HuH-7.5 (cell line): ENCODE measurements at places on chromosomes 2 and 18.

- no peak for DNase-seq
These were observed 182.0 kb upstream of the TWIST2 start for GRCh38 chr2:238665919-238666318.

DNA sequence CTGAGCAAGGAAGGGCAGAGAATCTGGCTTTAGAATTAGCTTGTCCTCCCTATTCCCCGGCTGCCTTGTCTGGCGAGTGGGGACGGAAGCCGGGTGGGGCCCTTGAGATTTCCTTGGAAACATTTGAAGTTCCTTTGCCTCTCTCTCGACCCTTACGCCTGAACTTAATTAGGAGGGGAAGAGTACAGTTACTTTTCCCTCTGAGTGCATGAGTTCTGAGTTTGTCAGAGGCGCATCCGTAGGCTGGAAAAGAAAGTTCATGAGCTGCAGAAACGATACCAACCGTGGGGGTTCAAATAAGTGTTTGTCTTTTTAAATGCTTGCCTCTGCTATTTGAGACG lies 468 bp downstream of the PIKFYVE start:
- no peak for DNase-seq

DNA sequence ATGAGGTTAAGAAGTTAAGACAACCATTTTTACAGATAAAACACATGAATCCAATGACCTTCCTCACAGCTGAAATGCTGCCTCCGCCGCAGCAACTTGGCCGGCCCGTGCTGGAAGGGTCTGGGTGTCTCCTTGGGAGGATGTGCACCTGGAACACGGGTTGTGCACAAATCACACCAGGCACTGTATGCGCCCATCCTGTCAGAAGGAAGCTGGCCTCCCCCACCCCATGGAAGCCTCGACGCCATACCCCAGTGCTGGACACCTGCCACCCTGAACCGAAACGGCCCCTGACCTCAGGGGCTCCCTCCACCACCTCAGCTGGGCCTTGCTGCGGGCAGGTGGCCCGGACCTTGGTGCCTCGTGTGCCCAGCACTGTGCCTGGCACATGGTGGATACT lies 111.8 kb downstream of the PXDN start:
- no peak for DNase-seq

GRCh38 chr2:171309455-171310286 lies 124.1 kb downstream of the METTL8 start:
- DNase-seq, result no peak

- DNase-seq, result no peak
These were observed 25.0 kb upstream of the MSGN1 start for GRCh38 chr2:17791121-17791816.

- DNase-seq, result no peak
These were observed 141.6 kb upstream of the CYP26B1 start for GRCh38 chr2:72289283-72289682.

DNA sequence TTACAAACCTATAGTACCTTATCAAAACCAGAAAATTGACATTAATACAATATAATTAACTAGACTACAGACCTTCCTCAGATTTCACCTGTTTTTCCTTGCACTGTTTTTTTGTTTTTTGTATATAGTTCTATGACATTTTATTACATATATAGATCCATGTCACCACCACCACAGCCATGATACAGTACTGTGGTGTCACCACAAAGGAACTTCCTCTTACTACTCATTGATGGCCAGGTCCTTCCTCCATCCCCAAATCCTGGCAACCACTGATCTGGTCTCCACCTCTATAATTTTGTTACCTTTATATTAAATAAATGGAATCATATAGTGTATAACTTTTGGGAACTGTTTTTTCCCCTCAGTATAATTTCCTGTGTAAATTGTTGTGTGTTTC lies 19.4 kb upstream of the ATP6V1B1 start:
- no peak for DNase-seq

DNA sequence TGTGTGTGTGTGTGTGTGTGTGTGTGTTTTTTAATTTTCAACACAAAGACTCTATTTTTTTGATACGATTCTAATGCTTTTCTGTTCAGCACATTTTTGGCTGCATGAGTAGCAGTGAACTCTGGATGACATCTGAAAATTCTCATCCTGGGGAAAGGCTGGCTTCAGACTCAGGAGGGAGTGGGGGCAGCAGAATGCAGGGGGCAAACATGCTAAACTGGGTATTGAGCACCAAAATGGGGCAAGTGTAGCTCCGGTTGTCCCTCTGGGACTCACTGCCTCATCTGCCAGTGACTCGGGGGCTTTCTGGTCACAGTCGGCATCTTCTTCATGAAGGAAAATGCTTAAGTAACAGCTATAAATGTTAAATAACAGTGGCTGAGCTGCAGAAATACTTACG lies 116.8 kb upstream of the PID1 start:
- DNase-seq, result no peak

- DNase-seq, result no peak
These were observed 84.0 kb upstream of the NEUROD1 start for GRCh38 chr2:181764095-181764963.

- no peak for DNase-seq
These were observed 96.4 kb upstream of the ATL2 start for GRCh38 chr2:38473333-38474005.

GRCh38 chr2:29110916-29111535 lies 4.2 kb upstream of the CLIP4 start:
- DNase-seq, result no peak

- DNase-seq, result no peak
These were observed 208.4 kb downstream of the ZNF407 start for GRCh38 chr18:74806073-74806472.

GRCh38 chr18:79156327-79156726 lies 87.1 kb downstream of the ATP9B start:
- DNase-seq, result no peak

DNA sequence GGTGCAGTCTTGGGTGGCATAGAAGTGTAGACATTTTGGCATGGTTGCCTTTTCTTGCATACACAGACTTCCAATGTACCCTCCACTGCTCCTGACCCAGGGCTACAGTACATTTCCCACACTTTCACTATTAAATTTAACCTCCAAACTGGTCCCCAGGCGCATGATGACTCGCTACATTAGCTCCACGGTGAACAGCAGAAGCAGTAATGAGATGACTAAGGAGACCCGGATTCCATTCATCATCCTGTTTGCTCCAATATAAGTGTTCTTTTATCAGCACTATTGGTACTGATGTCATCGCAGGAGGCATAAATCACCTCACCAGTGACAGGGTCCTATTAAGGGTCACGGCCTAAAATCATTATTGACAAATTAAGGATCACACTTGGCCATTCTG lies 316.5 kb downstream of the EN1 start:
- no peak for DNase-seq

GRCh38 chr18:55998071-55998522 lies 410.1 kb upstream of the TCF4 start:
- DNase-seq, result peak; percentile 38

GRCh38 chr18:35581546-35581897 lies at the start of gene GALNT1:
Gene GALNT1, plus strand, starts transcription at chr18:35581740. Its CDS starts 72,923 bp downstream, at chr18:35654663.
- DNase-seq, result no peak
